NCI-H460 (cell line): ENCODE measurements at places on chromosomes 12 and 14. TPM values are rescaled to one million over a fixed set of nuclear protein-coding genes. Genes with fewer than 3 reads are reported as not detected.

DNA sequence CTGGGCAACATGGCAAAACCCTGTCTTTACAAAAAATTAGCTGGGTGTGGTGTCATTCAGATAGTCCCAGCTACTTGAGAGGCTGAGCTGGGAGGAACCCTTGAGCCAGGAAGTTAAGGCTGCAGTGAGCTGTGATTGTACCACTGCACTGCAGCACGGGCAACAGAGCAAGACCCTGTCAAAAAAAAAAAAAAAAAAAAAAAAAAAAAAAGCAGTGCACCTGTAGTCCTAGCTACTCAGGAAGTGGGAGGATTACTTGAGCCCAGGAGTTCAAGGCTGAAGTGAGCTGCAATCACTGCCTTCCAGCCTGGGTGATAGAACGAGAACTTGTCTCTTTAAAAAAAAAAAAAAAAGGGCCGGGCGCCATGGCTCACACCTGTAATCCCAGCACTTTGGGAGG, 5.6 kb downstream of the REM2 start:
- DNase-seq, result no peak

Gene ACOT4
- 3.6 and 4.9 TPM in 2 replicates for total RNA-seq

Gene NABP2
- 66.3 and 72.3 TPM in 2 replicates for total RNA-seq

GRCh38 chr14:33444136-33444535, 505.5 kb downstream of the NPAS3 start:
- DNase-seq, result no peak

Gene NYNRIN
- total RNA-seq, result 0.12 and 0.17 TPM in 2 replicates

DNA sequence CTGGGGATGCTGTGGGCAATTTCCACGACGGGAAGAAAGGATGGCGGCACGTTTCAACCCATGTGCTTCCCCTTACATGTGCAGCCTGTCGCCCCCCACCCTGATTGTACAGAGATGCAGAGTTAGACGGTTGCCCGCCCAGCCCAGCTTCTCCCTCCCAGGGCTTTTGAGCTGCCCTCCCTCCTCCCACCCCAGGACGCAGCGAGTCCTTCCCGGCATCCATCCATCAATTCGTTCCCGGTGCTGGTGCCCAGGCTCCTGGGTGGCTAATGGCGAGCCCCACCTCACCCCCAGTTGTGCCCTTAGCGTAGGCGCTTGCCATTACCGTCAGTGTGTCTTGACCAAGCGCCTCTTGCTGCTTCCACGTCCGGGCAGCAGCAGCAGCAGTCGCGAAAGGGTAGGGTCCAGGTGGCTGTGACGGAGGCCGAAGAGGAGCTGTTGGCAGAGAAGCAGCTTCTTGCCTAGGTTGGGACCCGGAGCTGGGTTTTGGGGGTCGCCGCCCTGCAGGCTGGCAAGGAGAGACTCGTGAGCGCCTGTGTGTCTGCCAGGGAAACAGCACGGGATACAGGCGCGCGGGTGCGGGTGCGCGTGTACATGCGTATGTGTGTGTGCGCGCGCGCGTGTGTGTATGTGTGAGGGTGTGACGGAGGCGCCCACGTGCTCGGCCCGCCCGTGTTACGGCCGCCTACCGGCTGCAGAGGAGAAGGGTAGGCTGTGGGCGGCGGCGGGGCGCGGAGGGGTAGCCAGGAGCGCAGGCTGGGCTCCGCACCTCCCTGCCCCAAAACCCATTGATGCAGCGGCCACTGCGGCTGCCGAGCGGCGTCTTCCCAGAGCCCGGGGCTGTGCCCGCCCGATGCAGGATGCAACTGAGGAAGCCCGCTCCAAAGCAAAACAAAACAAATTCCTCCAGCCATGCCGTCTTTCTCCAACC, at the start of gene SLC6A15:
SLC6A15 (minus strand) TSS at position 602 of the 931 bp plus-strand sequence. CDS start 20,679 bp downstream, outside the sequence.
- DNase-seq, result peak; percentile 85

DNA sequence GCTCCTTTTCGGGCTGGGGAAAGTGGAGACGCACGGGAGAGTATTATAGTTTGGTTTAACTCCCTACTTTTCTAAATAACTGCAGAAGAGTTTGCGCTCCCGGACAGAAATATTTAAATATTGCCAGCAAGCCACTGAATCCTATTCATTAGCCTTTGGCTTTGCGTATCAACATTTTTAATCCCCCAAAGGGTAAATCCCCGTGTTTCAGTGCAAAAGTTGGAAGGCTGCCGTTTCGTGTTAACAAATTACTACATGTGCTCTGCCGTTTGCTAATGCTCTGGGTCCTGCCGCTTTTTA, 372 bp upstream of the DPF3 start:
- no peak for DNase-seq

DNA sequence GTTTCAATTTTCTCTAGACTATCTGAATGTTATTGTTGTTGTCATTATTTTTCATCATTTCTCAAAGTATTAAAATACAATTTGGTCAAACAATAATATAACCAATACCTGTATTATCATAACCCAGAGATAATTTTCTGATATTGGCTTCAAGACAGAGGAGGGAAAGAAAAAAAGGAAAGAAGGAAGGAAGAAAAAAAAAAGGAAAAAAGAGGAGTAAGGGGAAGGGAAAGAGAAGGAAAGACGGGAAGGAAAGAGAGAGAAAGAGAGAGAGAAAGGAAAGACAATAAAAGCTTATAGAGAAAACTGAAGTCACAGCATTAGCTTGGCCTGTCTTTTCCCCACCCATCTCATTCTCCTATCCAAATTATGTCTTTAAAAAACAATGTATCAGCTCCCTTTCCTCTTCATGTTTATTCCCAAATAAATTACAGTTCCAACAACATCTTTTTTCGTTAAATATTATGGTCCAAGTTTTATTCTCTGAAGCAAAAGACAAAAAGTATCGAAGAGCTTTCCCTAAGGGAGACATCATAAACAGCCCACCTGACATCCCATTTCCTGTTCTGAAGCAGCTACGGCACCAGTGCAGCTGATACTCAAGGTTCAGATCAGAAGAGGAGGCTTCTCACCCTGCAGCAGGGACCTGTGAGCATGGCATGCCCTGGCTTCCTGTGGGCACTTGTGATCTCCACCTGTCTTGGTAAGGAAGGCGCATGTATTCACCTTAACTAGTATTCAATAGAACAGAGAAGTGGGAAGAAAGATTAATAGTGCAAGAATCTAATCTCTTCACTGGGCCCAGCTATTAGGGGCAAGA, 308.3 kb downstream of the DAD1 start:
- no peak for DNase-seq

DNA sequence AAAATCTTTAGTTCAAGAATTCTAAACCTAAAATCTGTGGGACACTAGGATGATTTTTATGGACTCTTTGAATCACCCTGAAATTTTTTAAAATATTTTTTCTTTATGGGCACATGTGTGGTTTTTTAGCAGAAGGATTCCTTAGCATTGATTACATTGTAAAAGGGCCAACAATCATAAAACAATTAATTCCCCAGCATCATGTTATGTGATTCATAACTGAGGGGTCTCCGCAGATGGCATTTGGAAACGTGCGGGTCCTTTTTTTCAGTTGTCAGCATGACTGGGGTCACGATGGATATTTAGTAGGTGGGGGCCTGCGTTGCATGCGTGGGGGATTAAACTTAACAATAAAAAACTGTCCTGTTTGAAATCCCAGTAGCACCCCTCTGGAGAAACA, 52.5 kb downstream of the NTF3 start:
- DNase-seq, result no peak

DNA sequence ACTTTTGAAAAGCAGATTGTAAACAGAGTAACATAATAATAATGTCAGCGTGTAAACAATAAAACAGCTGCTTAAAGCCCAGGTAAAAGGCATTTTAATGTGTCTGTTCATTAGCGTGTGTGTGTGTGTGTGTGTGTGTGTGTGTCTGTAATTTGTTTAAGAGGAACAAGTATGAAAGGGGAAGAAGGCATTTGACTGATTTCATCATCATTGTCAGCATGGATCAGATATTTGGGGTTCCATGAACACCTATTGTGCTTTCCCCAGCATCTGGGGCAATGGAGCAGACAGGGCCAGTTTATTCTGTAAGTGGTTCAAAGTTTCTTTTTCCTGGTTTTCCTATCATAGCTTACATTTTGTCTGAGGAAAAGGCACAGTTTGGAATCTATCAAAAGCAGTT, 28.9 kb downstream of the SLC25A21 start:
- no peak for DNase-seq

GRCh38 chr14:70827347-70827746, 18.0 kb upstream of the MAP3K9 start:
- no peak for DNase-seq

- peak; percentile 74 for DNase-seq
These were observed at the start of gene HOXC5 for GRCh38 chr12:54032627-54033100. Gene HOXC5, plus strand, starts transcription at chr12:54033050. Its CDS starts 73 bp downstream, at chr12:54033123.

GRCh38 chr12:52011602-52012214, 5.0 kb downstream of the TAMALIN start:
- DNase-seq, result no peak

DNA sequence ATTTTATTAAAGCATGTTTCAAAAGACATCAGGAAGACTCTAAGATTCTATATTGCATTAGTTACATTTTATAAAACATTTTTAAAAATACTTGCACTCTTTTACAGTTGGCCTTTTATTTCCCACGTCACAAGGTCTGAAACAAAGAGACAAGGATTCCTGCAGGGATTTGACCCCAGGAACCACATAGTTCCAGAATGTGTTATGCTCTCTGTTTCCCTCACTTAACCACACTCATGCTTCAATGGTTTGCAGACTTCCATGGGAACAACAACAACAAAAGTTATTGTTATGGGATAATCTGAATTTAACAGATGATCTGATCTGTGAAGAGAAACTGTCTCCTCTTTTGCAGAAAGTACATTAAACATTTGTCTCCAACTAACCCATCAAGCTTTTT, 104.3 kb upstream of the PPFIA2 start:
- no peak for DNase-seq

GRCh38 chr12:97503073-97503855, 40.7 kb downstream of the RMST start:
- no peak for DNase-seq

Gene ZNF10
- 5.3 and 5.8 TPM in 2 replicates for total RNA-seq

DNA sequence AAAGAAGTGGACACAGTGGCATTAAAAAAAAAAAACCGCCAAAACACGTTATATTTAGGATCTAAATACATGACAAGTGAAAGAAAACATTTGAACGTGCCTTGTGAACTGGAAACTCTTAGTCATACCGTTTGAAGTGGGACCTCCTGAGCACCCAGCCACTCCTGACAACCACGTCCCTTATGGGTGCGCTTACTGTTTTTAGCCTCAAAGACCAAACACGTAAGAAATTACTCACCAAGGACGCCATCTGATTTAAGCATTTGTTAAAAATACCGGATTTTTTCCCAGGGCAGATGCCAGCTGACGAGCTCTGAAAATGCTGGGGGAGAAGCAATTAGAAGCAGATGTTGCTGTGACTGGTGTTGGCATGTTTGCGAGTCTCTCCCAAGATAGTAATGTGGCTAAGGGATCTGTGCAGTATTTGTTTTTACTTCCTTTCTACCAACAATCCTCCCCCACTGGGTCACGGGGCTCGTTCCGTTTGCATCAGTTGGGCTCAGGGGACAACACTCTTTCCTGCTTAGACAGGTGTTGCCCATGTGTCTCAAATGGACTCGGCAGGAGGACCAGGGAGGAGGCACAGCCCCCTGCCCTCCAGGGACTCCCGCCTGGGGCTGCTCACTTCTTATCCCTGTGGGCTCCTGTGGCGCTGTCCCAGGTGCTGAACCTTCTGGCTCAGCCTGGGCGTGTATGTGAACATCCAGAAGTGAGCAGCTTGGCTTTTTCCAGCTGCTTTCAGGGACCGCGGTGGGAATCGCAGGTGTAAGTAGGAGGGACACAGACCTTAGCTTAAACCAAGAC, 101.0 kb downstream of the BEGAIN start:
- DNase-seq, result peak; percentile 46

DNA sequence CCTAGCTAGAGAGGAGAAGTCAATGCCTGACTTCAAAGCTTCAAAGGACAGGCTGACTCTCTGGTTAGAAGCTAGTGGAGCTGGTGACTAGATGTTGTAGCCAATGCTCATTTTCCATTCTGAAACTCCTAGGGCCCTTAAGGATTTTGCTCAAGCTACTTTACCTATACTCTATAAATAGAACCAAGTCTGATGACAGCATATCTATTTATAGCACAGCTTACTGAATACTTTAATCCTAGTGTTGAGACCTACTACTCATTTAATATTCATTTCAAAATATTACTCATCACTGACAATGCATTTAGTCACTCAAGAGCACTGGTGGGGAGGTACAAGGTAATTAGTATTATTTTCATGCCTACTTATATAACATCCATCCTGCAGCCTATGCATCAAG, 137.2 kb upstream of the PELI2 start:
- DNase-seq, result no peak
